Calu3 (cell line): ENCODE measurements at places on chromosomes 16 and 17. TPM values are rescaled to one million over a fixed set of nuclear protein-coding genes. Genes with fewer than 3 reads are reported as not detected.

GRCh38 chr17:32256012-32256700 lies 9.5 kb upstream of the RHBDL3 start:
- no peak overlapping the region for H3K27ac ChIP-seq
- no peak for DNase-seq
- H3K27me3 ChIP-seq, result peaks cover 57% of the 10 kb centered on the region
- no peaks in the 10 kb centered on the region for H3K36me3 ChIP-seq

KRT15 gene
- total RNA-seq, result 83.0 and 86.8 TPM in 2 replicates

GRCh38 chr16:695355-696089 lies 5.3 kb upstream of the WDR24 start:
- peak overlapping the region; percentile 59 for H3K4me3 ChIP-seq
- peak; percentile 60 for DNase-seq
- no peak overlapping the region for H3K27ac ChIP-seq
- peaks cover 94% of the 10 kb centered on the region for H3K27me3 ChIP-seq
- peaks cover 24% of the 10 kb centered on the region for H3K36me3 ChIP-seq

GRCh38 chr16:19033761-19034160 lies 33.7 kb upstream of the COQ7 start:
- DNase-seq, result no peak
- no peak overlapping the region for H3K4me3 ChIP-seq
- H3K4me1 ChIP-seq, result no peaks in the 10 kb centered on the region
- peaks cover 14% of the 10 kb centered on the region for H3K36me3 ChIP-seq

GRCh38 chr17:17440010-17440843 lies 36.6 kb upstream of the MED9 start:
- peaks cover 6% of the 10 kb centered on the region for H3K27me3 ChIP-seq
- H3K27ac ChIP-seq, result no peak overlapping the region
- H3K36me3 ChIP-seq, result no peaks in the 10 kb centered on the region
- no peak overlapping the region for H3K4me3 ChIP-seq
- peaks cover 1% of the 10 kb centered on the region for H3K4me1 ChIP-seq
- peak; percentile 63 for DNase-seq

DNA sequence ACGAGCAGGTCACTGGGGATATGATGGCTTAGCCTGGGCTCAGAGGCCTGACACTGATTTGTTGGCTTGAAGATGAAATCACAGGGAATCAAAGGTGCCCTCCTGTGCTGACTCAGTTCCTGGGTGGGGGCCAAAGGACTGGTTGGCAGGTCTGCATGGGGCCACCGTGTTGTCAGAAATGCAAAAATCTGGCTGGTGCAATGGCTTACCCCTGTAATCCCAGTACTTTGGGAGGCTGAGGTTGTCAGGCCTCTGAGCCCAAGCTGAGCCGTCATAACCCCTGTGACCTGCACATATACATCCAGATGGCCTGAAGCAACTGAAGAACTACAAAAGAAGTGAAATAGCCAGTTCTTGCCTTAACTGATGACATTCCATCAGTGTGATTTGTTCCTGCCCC lies 314.2 kb downstream of the WWOX start:
- H3K27me3 ChIP-seq, result no peaks in the 10 kb centered on the region
- no peak for DNase-seq
- no peak overlapping the region for H3K27ac ChIP-seq
- H3K36me3 ChIP-seq, result no peaks in the 10 kb centered on the region

GRCh38 chr16:4347010-4347409 lies 4.1 kb downstream of the PAM16 start:
- no peak for DNase-seq
- H3K27ac ChIP-seq, result no peak overlapping the region
- H3K4me1 ChIP-seq, result peaks cover 10% of the 10 kb centered on the region
- H3K4me3 ChIP-seq, result no peak overlapping the region
- H3K27me3 ChIP-seq, result no peaks in the 10 kb centered on the region

- no peak for DNase-seq
- no peak overlapping the region for H3K27ac ChIP-seq
- no peaks in the 10 kb centered on the region for H3K4me1 ChIP-seq
- no peak overlapping the region for H3K4me3 ChIP-seq
These were observed 64.4 kb downstream of the ABCC6 start for GRCh38 chr16:16158741-16159374.

MEFV gene
- not detected in 2 replicates for total RNA-seq

DNA sequence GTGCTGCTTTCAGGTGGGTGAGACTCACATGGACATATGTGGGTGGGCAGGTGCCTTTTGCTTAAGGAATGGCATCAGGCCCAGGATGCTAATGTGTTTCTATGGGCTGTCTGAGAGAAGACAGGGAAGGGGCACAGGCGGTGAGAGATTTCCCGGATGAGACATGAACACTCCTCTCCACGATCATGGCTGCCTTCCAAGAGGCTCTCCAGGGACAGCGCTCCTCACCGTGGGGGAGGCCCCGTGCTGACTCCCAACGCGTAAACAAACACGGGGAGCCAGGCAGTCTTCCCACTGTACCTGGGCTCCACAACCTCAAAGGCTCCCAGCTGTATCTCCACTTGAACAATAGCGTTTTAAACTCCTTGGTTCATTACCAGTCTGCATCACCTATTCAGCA lies 42.8 kb downstream of the CDK5R1 start:
- no peak overlapping the region for H3K27ac ChIP-seq
- no peak overlapping the region for H3K4me3 ChIP-seq
- H3K27me3 ChIP-seq, result no peaks in the 10 kb centered on the region
- no peak for DNase-seq
- peaks cover 4% of the 10 kb centered on the region for H3K36me3 ChIP-seq

ASPSCR1 gene
- total RNA-seq, result 37.7 and 43.5 TPM in 2 replicates

DNA sequence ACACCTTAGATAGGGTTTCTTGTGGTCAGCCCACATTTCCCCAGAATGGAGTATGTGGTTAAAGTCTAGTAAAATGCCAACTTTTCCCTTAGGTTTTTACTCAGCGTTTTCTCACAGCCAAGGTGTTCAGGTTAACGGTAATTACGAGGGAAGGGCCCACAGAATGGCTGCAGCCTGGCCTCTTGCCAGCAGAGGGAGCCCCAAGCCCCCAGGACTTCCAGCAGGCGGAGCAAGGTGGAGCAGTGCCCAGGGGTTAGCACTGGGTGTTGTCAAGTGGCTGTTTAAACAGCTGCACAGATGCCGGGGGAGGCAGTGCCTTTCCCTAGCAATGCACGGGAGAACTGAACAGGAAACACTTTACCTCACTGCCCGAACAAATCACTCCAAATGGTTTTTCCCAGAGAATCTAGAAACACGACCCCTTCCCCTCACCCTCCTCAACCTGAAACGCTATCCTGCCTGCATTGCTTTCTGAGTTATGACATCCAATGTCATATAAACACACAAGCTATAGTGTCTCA lies 6.6 kb downstream of the PHB1 start:
- H3K27me3 ChIP-seq, result no peaks in the 10 kb centered on the region
- DNase-seq, result peak; percentile 89
- H3K27ac ChIP-seq, result no peak overlapping the region

- H3K36me3 ChIP-seq, result no peaks in the 10 kb centered on the region
- H3K27ac ChIP-seq, result no peak overlapping the region
- no peak for DNase-seq
- H3K4me3 ChIP-seq, result no peak overlapping the region
These were observed 1108.0 kb downstream of the CDH11 start for GRCh38 chr16:64013856-64014255.

GRCh38 chr17:75508931-75509361 lies 6.4 kb downstream of the CASKIN2 start:
- peaks cover 35% of the 10 kb centered on the region for H3K36me3 ChIP-seq
- no peaks in the 10 kb centered on the region for H3K27me3 ChIP-seq
- H3K27ac ChIP-seq, result no peak overlapping the region
- H3K4me1 ChIP-seq, result peaks cover 26% of the 10 kb centered on the region

SPATA20 gene
- 33.2 and 47.8 TPM in 2 replicates for total RNA-seq

SLC13A2 gene
- total RNA-seq, result not detected in 2 replicates

DNA sequence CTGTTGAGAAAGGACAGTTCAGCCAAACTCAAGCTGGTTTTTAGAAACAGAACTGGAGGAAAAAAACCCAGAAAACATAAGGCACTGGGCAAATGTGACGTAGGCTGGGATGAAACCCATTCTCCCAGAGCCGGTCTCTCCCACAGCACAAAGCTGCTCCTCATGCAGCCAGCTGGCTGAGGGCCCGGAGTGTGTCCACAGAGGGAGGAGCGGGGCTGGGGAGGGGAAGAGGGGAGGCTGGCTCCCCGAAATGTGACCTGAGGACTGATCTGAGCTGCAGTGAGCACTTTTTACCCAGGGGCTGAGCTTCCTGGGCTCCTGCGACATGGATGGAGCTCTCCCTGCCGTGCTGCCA lies 20.8 kb downstream of the FOXF1 start:
- H3K36me3 ChIP-seq, result peaks cover 22% of the 10 kb centered on the region
- no peaks in the 10 kb centered on the region for H3K4me1 ChIP-seq
- H3K27ac ChIP-seq, result no peak overlapping the region
- no peak overlapping the region for H3K4me3 ChIP-seq
- DNase-seq, result no peak

TTLL6 gene
- 0.21 and 0.78 TPM in 2 replicates for total RNA-seq

DNA sequence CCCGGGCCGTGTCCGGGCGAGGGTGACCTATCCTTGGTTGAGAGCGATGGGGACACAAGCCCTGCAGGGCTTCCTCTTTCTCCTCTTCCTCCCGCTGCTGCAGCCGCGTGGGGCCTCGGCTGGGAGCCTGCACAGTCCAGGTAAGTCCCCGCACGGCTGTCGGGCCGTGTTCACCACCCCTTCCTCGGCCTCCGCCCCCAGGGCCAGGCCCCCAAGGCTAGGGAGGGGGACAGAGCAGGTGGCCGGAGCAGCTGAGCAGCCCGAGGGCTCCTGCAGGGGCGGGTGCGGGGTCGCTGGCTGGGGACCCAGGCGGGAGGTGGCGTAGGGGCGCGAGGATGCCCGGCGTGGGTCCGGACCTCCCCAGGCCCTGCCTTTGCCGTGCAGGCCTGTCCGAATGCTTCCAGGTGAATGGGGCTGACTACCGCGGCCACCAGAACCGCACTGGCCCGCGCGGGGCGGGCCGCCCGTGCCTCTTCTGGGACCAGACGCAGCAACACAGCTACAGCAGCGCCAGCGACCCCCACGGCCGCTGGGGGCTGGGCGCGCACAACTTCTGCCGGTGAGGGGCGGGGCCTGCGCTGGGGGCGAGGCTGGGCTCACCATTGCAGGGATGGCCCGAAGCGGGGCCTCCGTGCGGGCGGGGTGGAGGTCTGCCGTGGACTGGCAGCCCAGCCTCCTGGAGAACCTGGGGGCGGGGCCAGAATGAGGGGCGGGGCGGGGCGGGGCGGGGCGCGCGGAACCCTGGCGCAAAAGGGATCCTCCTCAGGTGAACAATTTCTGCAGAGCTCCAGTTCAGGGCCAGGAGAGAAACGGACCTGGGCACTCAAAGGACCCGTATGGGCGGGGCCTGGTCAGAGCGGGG lies 631 bp downstream of the KREMEN2 start:
- H3K27me3 ChIP-seq, result peaks cover 76% of the 10 kb centered on the region
- peak overlapping the region; percentile 54 for H3K27ac ChIP-seq
- H3K36me3 ChIP-seq, result peaks cover 44% of the 10 kb centered on the region
- peak overlapping the region; percentile 81 for H3K4me3 ChIP-seq
- H3K4me1 ChIP-seq, result peaks cover 15% of the 10 kb centered on the region

GRCh38 chr16:9151597-9151996 lies 60.2 kb downstream of the HAPSTR1 start:
- no peak overlapping the region for H3K4me3 ChIP-seq
- no peaks in the 10 kb centered on the region for H3K36me3 ChIP-seq
- H3K27me3 ChIP-seq, result peaks cover 20% of the 10 kb centered on the region
- H3K4me1 ChIP-seq, result no peaks in the 10 kb centered on the region

GRCh38 chr17:44007346-44008204 lies 3.2 kb downstream of the NAGS start:
- H3K27ac ChIP-seq, result peak overlapping the region; percentile 65
- H3K4me1 ChIP-seq, result peaks cover 18% of the 10 kb centered on the region
- peaks cover 44% of the 10 kb centered on the region for H3K36me3 ChIP-seq

HS3ST3A1 gene
- 0.61 TPM in 1 of 2 replicates, not detected in the other for total RNA-seq

GRAPL gene
- not detected in 2 replicates for total RNA-seq

C1QBP gene
- total RNA-seq, result 124 and 128 TPM in 2 replicates

DNA sequence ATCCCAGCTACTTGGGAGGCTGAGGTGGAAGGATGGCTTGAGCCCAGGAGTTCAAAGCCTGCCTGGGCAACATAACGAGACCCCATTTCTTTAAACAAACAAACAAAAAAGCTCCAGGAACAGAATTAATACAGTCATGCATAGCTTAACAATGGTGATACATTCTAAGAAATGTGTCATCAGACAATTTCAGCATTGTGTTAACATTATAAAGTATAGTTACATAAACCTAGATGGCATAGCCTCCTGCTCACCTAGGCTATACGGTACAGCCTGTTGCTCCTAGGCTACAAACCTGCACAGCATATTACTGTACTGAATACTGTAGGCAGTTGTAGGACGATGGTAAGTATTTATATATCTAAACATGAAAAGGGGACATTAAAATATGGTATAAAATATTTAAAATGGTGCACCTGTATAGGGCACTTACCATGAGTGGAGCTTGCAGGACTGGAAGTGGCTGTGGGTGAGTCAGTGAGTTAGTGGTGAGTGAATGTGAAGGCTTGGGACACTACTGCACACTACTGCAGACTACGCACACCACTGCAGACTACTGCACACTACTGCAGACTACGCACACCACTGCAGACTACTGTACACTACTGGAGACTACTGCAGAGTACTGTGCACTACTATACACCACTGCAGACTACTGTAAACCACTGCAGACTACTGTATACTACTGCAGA lies 74.6 kb downstream of the TMC6 start:
- H3K27ac ChIP-seq, result no peak overlapping the region
- no peaks in the 10 kb centered on the region for H3K4me1 ChIP-seq
- DNase-seq, result no peak

- no peak for DNase-seq
- H3K27ac ChIP-seq, result no peak overlapping the region
- no peaks in the 10 kb centered on the region for H3K27me3 ChIP-seq
- peaks cover 19% of the 10 kb centered on the region for H3K4me1 ChIP-seq
- no peaks in the 10 kb centered on the region for H3K36me3 ChIP-seq
These were observed 22.0 kb upstream of the HAS3 start for GRCh38 chr16:69083306-69083941.

SCARF1 gene
- total RNA-seq, result 0.14 and 0.37 TPM in 2 replicates

- H3K27ac ChIP-seq, result peak overlapping the region; percentile 7
- H3K27me3 ChIP-seq, result no peaks in the 10 kb centered on the region
- H3K36me3 ChIP-seq, result peaks cover 37% of the 10 kb centered on the region
- H3K4me1 ChIP-seq, result peaks cover 20% of the 10 kb centered on the region
- no peak overlapping the region for H3K4me3 ChIP-seq
- peak; percentile 47 for DNase-seq
These were observed 65.2 kb downstream of the PIPOX start for GRCh38 chr17:29107933-29108822.

AKAP10 gene
- 25.2 and 27.7 TPM in 2 replicates for total RNA-seq

- H3K4me3 ChIP-seq, result no peak overlapping the region
- no peaks in the 10 kb centered on the region for H3K27me3 ChIP-seq
- no peak overlapping the region for H3K27ac ChIP-seq
- no peaks in the 10 kb centered on the region for H3K36me3 ChIP-seq
- no peaks in the 10 kb centered on the region for H3K4me1 ChIP-seq
These were observed 83.2 kb downstream of the LITAF start for GRCh38 chr16:11503566-11503965.

- DNase-seq, result no peak
- no peak overlapping the region for H3K27ac ChIP-seq
- no peaks in the 10 kb centered on the region for H3K4me1 ChIP-seq
These were observed 10.2 kb downstream of the ENDOV start for GRCh38 chr17:80424878-80425765.
